ENCODE measurements at places on chromosomes 7 and 10.

- DNase-seq = no peak
These were observed 37.0 kb downstream of the FAM20C start for GRCh38 chr7:229184-229964.

DNA sequence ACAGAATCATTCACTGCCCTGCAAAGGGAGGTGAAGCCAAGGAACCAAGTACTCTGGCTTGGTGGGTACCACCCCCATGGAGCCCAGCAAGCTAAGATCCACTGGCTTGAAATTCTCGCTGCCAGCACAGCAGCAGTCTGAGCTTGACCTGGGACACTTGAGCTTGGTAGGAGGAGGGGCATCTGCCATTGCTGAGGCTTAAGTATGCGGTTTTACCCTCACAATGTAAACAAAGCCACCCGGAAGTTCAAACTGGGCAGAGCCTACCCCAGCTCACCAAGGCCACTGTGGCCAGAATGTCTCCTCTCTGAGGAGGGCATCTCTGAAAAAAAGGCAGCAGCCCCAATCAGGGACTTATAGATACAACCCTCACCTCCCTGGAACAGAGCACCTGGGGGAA, 1050.0 kb upstream of the GHITM start:
- DNase-seq = no peak

DNA sequence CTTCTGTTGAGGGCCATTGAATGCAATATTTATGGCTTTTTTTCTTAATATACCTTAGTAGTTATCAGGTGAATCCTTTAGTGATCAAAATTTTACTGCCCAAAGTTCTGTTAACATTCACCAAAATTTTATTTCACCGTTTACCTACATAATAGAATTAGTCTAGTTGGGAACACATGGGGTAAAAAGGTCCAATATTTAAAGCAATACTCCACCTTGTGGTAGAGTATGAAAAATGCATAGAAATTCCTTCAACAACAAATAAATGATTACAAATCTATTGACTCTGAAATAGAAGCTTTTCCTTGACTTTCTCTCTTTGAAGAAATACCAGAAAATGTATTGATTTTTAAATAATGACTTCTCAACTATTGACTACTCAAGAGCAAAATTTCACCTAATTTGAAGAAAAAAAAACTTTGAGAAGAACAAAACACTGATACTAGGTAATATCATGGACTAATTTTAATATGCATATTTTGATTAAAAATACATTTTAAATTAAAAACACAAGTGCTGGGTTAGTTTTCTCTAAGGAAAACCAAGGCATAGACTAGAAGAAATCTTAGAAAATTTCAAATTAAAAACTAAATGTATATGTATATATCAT, 43.3 kb downstream of the POLR1F start:
- no peak for DNase-seq

GRCh38 chr7:1920266-1920681, 250.2 kb downstream of the ELFN1 start:
- DNase-seq = no peak

DNA sequence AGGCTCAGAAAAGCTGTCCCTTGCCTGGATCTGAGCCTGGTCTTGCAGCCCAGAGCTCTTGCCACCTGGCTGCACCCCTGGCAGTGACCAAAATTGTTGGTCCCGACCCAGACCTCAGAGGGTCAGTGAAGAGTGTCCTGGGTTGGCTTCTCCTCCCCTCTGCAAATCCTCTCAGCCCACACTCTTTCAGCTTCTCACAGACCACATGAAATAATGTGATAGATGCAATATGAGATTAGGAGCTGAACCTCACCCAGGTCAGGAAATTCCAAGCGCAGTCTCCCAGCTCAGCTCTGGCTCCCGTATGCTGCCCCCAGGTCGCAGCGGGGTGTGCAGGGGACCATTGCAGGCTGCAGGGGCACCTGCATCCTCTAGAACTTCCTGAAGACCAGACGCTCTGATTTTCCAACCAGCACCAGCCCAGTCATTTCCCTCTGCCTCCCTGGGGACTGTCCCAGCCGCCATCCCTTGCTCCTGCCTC, 19.6 kb upstream of the RET start:
- DNase-seq = no peak

DNA sequence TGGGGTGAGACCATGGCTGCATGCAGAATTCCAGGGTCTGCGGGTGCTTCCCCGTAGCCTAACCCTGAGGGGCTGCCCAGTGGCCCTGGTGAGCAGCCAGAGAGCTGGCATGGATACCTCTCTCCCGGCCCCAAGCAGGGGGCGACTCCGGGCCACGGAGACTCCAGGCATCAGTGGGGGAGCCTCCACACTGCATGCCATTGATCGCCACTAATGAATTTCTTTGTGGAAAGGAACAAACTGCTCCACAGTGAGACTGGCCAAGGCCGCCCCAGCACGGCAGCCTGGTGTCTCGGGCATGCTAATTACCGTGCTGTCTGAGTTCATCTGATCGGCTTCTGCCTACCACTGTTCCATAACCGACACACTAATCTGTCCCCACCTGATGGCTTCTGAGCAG, 184.4 kb downstream of the GRID1 start:
- DNase-seq = no peak

GRCh38 chr7:157657741-157658740, 321.2 kb downstream of the DNAJB6 start:
- DNase-seq = no peak

DNA sequence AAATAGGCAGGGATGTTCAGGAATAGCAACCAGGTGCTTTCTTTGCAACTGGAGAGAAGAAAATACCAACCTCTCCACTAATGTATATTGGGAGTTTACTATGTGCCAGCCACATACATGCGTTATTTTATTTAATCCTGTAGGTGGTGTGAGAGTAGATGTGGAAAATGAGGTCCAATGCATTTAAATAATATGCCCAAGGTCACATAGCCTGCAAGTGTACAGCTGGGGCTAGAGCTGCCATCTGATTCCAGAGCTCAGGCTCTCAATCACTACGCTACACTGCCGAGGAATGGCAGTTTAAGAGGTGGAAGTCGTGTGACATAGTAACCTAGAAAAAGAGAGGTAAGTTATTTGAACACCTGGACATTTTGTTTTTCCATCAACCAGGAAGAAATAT, 277.0 kb downstream of the EXOC4 start:
- DNase-seq = no peak

GRCh38 chr7:54831046-54831643, 72.1 kb upstream of the SEC61G start:
- no peak for DNase-seq
